Hematopoietic multipotent progenitor cell treated with erythropoietin and hydrocortisone succinate and interleukin-3 and kit ligand, for 15 days (in vitro differentiated cells): ENCODE measurements at places on chromosomes 5 and 9.

DNA sequence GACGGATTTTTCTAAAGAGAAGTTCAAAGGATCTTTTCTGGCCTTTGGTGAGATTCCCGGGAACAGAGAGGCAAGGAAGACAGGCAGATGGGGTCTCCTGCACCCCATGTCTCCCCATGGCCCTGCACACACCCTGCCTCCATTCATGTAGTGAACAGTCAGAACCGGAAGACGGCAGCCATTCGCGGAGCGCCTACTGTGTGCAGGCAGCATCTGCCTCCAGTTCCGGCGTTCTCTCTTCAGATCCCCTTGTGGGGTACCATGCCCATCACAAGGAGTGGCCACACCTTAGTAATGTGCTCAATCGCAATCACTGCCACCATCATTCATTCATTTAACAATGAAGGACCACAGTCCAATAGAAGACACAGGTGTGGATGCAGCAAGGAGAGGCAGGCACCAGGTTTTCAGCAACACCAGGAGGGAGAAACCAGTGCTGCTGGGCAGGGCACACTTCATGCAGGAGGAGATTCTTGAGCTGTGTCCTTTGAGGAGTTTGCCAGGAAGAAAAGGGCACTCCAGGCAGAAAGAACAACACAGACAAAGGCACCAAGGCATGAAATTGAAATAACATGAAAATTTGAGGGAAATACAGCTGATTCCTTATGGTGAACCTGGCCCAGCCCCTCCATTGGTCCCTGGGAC is 171.5 kb upstream of the PHYKPL start:
- DNase-seq = no peak

GRCh38 chr5:63563008-63563917 is 399.0 kb downstream of the HTR1A start:
- DNase-seq = no peak

DNA sequence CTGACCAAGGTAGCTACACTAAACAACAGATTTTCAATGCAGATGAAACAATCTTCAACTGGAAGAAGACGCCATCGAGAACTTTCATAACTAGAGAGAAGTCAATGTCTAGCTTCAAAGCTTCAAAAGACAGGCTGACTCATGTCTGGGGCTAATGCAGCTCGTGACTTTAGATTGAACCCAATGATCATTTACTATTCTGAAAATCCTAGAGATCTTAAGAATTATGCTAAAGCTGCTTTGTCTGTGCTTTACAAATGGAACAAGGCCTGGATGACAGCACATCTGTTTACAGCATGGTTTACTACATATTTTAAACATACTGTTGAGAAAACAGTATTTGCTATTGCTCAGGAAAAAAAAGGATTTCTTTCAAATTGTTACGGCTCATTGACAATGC is 54.9 kb downstream of the RICTOR start:
- DNase-seq = no peak

- DNase-seq = no peak
These were observed 30.7 kb upstream of the TMEM250 start for GRCh38 chr9:136149337-136149736.

- no peak for DNase-seq
These were observed 135.5 kb downstream of the GLIS3 start for GRCh38 chr9:4164356-4164755.

DNA sequence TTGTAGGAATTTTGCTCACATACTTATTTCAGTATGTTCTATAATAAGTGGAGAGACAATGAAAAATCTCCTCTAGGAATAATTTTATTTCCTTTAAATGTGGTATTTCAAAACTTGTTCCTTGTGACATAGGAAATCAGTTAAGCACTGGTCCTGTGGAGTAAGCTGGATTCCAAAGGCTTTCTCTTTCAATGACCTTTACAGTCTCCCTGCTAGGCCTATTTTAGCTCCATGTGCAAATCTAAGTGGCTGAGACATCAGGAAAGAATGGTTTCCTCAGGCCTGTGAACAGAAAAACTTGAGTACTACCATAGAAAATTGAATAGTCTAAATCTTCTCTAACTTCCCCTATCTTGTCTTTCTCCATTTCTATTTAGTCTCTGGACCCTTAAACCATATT is 514.2 kb upstream of the TLE4 start:
- no peak for DNase-seq

DNA sequence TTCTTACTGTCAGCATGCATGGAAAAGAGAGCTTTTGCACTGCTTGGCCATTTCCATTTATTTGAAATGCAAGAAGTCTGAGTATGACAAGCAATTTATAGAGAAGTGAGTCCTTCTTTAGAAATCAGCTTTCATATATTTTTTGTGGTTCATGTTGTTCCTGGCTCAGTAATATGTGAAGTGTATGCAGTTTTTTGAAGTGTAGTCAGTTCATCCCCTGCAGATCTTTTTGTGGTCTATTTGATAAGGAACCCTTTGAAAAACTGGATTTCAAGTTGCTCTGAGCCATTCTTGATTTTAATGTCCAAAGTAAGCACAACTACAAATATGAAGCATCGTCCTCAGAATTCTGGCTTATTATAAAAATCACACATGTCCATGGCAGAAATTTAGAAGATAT is 294.1 kb upstream of the SMC2 start:
- no peak for DNase-seq

- no peak for DNase-seq
These were observed 60.7 kb downstream of the SLC1A1 start for GRCh38 chr9:4550777-4551484.

DNA sequence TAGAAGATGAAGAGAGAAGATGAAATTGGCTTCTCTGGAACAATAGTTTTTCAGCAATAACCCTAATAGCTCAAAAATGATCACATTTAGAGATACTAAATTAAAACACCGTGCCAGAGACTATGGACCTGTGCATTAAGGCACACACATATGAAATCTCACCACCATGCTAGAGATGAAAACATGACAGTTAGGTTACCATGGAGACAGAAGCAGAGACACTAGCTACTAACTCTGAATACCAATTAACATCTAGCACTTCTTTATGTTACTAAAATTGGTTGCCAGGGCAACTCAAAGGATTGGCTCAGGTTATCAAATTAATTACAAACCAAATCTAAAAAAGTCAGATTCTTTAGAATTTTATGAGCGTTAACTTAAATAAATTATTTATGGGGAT is 337.7 kb downstream of the PLK2 start:
- DNase-seq = no peak

DNA sequence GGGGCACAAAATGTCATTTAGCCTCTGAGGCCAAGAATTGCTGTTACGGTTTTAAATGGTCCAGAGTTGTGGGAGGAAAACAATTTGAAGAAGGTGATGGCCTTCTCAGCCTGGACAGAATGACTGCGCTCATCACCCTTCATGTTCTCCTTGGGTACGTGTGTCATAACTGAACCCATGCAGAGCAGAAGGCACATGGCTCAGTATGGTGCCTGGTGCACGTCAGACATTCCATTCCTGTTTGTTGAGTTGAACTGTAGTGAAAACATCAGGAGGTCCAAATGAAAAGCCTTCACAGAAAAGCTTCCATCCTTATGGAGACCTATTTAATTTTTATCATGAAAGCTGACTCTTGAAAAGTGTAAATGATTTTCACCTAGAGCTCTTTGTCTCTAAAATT is 133.2 kb downstream of the CFAP90 start:
- DNase-seq = no peak

DNA sequence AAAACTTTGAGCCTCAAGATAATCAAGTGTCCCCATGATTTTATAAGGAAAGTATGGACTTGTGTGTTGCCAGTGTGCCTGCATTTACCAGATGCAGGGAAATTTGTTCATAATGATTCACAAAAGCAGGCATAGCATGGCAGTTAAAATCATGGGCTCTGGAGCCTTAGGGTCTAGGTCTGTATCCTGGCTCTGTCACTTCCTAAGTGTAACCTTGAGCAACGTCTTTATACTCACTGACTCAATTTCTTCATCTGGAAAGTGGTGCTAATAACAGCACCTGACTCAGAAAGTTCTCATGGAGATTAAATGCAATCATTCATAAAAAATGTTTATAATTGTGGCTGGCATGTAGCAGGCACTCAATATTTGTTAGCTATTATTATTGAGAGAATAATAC is 234.9 kb downstream of the SAXO1 start:
- no peak for DNase-seq

- no peak for DNase-seq
These were observed 2.6 kb downstream of the SLC31A1 start for GRCh38 chr9:113223963-113224362.

DNA sequence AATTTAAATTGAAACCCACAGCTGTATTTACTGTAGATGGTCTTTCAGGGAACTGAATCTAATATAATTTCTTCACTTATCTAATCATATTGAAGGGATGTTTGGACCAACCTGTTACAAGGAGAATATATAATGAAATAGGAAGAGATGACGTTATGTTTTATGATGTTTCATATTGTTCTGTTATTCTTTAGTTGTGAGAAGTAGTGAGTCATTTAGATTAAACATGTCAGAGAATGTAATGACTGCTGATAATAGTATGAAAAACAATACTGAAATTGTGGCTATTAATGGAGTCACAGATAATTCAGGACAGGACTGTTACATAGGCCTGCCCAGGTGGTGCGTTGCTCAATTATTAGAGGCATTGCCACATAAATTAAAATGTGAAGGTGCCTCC is 1993.4 kb downstream of the EFNA5 start:
- no peak for DNase-seq

- DNase-seq = no peak
These were observed 26.4 kb downstream of the AMBP start for GRCh38 chr9:114051706-114052105.

DNA sequence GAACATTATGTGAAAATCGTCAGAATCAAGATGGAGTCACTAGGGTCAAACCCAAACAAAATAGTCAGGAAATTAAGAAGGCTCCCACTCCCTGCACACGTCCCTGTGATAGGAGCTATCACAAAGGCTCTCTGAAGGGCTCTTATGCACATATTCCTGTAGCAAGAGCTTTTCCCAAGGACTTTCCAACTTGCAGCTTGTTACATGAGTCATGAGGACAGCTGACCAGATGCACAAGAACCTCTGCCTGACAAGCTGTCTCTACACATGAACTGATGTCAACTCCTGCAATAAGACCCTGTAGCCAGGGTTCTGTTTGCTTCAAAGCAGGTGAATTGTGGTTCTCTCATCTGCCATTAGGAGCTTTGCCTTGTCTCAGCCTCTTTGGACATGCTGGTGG is 122.4 kb downstream of the OLFM1 start:
- no peak for DNase-seq

DNA sequence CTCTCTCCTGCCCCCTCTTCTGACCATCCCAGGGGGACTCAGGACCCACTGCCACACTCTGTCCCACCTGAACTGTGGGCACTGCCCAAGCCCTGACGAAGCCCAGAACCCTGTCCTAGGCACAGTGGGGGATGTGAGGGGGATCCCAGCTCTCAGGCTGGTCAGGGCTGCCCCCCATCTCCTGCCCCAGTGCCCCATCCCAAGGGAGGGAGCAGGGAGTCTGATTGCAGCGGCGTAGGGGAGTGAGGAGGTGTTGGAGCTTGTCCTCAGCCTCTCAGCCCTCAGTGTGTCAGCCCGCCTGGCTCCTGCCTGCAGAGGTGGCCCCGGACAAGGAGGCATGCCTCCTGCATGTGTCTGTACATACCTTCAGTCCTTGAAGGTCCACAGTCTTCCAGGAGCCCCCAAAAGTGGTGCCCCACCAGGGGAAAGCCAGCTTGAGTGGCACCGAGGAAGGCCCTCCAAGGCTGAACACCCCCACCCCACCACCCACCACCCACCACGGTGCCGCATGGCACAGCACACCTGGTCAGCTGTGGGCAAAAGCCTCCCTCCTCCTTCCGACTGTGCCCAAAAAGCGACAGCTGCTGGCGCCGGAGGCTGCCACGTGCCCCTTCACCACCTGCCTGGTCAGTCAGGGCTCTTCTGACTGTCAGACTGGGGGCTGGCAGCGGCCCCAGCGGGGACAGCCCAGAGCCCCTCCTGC is 930 bp downstream of the SARDH start:
- no peak for DNase-seq

DNA sequence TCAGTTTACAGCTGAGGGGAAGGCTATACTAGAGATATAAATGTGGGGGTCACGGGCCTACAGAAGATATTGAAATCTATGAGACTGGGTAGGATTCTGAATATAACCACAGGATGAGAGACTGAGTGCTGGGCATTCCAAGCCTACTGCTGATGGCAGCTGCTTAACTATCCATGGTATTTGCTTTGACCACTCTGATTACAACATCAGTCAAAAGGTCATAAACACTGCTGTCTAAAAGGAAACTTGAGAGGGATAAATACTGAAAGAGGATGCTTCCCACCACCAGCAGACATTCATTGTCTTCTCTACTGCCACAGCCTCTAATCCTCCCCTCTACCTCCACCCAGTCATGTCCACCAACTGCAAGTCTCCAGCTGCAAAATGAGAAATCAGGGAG is 3.8 kb downstream of the ZNF622 start:
- no peak for DNase-seq

DNA sequence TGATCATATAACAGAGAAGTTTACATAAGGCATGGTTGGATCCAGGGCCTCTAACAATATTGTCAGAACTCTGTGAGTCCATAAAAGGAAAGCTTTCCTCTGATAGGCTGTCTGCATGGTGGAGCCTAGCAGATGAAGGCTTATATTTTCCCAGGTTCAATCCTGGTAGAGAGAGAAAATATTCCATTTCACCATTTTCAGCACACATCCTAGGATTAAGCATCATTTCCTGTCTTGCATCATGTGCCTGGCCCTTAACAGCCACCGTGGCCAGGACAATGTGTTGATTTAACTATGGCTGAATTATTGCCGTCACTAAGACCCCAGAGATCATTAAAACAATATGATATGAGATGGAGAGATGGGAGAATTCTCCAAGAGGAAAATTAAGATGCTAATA is 90.9 kb upstream of the GRIA1 start:
- DNase-seq = no peak

- no peak for DNase-seq
These were observed 127.2 kb upstream of the ADAMTSL1 start for GRCh38 chr9:18346745-18347144.

DNA sequence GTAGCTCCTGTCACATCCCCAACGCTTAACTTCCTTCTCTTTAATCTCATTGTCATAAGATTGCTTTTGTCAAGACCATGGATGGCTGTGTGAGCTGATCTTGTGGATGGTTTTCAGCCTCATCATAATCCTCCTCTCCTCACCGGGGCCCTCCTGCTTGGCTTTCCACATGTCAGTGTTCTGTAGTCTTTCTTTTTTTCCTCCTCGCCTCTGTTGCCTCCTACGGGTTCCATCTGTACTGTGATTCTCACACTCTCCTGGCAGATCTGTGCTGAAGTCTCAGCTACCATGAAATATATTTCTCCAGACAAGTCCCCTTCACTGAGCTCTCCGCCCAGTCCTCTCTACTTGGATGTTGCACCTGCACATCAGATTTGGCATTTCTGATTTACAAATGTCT is 34.9 kb upstream of the FAM120AOS start:
- no peak for DNase-seq

DNA sequence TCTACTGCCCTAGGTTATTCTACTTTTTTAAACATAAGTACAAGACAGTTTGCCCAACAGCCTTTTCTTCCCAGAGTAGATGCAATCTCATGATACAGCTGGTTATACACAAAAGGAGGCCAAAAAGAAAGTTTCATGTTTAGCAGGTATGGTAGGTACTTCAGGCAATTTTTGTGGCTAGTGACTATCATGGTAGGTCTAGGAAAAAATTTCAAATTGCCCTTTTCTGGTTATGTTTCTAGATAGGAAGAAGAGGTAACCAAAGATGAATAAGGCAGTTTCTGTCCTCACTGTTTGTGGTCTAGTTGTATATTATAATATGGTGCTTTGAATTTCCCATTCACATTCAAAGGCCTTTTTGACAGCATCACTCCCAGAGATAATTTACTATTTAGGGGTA is 19.7 kb downstream of the MEGF9 start:
- no peak for DNase-seq
